ENCODE measurements at places on chromosomes 6 and 20. TPM values are rescaled to one million over a fixed set of nuclear protein-coding genes. Genes with fewer than 3 reads are reported as not detected.

CST4 gene
- polyA plus RNA-seq, result not detected

DPM1 gene
- polyA plus RNA-seq, result 59.9 TPM

HSPA12B gene
- polyA plus RNA-seq, result 11.5 TPM

CCN5 gene
- polyA plus RNA-seq, result 0.28 TPM

ARFGEF3 gene
- polyA plus RNA-seq, result 8.5 TPM

METTL24 gene
- 14.7 TPM for polyA plus RNA-seq

VSTM2L gene
- polyA plus RNA-seq, result 0.76 TPM

HS3ST5 gene
- 1.4 TPM for polyA plus RNA-seq

KCNQ2 gene
- 5.5 TPM for polyA plus RNA-seq

TLDC2 gene
- 4.2 TPM for polyA plus RNA-seq

ZNF512B gene
- polyA plus RNA-seq, result 24.7 TPM

All from left kidney (tissue), 8 donors.